ENCODE measurements at places on chromosomes 3 and 15. TPM values are rescaled to one million over a fixed set of nuclear protein-coding genes. Genes with fewer than 3 reads are reported as not detected.

The LMLN gene
- 3.4 TPM for polyA plus RNA-seq

The DISP2 gene
- polyA plus RNA-seq, result 1.4 TPM

The TFG gene
- 83.8 TPM for polyA plus RNA-seq

The PIGZ gene
- 1.7 TPM for polyA plus RNA-seq

The XYLB gene
- 2.9 TPM for polyA plus RNA-seq

The FETUB gene
- not detected for polyA plus RNA-seq

The POPDC2 gene
- 38.2 TPM for polyA plus RNA-seq

The PLSCR5 gene
- polyA plus RNA-seq, result not detected

The RAB6B gene
- 10.7 TPM for polyA plus RNA-seq

The GATM gene
- 505 TPM for polyA plus RNA-seq

The BCHE gene
- 66.7 TPM for polyA plus RNA-seq

The SRGAP3 gene
- polyA plus RNA-seq, result 22.3 TPM

The CERS3 gene
- 1.5 TPM for polyA plus RNA-seq

The PLA2G4D gene
- 0.14 TPM for polyA plus RNA-seq

DNA sequence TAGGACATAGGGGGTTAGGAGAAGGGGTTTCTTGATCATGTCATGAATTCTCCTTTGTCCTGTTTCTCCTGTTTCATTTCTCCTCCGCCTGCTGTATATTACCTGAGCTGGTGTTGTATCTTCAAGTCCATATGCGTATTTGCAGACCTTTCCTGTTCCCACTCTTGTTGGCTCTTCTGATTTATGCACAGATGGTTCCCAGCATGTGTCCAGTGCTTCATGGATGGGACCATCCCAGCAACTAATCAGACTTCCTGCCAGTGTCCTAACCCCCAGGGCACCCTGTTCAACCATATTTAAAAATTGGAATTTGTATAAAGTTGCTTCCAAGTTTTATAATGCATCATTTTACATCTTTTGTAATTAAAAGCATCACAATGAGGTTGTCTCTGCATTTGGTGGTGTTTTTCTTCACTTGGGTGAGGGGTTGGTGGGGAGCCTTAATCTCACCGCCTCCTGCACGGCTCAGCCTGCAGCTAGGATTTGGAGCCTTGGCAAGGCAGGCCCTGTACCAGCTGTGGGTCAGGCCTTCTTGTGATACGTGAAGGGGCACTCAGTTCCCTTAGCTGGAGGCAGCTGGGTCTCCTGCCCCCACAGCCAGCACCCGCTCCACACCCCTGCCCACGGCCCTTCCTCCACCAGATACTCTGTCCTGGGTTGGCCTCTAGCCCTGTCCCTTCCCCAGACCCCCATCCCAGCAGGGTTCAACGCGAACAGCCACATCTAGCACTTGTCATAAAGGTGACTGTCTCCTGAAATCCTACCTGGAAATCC, 72.0 kb upstream of the BLM start:
- DNase-seq, result no peak

DNA sequence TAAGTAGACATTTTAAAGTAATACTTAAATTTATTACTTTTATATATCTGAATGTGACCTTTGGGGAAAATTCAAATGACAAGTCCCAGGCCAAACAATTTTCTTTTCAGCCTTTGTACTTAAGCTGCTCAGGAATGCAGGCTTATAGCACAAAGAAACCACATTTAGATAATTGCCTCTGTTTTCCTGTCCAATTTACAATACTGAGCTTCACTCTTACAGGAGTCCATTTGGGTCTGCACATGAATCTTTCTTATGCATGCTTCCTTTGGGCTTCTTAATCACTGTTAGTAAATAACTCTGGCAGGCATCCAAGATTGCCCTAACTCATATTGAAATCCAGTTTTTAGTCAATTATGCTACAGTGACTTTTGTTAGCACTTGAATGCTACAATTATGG, 459.4 kb upstream of the TGFBR2 start:
- no peak for DNase-seq

DNA sequence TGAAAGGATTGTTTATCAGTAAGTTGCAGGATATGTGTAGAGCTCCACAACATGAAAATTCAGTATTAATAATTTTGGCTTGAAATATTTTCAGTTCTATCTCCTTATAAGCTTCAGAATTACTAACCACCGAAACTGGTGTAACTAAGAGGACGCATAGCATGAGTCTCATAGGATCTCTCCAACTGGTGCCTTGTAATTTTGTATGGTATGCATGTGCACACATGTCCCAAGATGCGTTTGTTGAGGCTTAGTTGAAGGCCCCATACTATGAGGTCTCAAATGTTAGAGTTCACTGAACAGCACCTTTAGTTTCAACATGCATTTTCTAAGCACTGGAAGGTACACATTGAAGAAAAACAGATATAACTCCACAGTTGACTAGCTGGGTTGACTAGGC, 195.4 kb downstream of the TP63 start:
- no peak for DNase-seq

DNA sequence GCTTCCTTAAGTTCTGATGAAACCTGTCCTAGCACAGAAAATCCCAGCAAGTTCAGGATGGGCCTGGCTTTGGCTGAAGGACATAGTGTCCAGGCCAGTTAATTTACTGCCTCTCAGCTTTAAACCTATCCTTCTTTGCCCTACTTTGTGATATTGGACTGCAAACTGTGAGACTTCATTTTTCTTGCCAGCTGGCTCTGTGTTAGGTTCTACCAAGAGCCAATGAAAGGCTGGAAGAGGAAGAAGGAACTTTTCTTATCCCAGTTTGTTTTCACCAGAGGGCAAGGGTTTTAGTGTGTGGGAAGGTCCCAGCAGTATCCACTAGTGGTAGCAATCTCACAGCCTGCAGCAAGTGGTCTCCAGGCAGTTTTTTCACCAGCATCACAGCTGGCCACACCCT, 18.2 kb downstream of the DCUN1D1 start:
- DNase-seq, result no peak

- DNase-seq, result no peak
Observed at GRCh38 chr15:32844118-32844711, 126.4 kb downstream of the GREM1 start.

GRCh38 chr15:58261368-58261767, 123.2 kb downstream of the AQP9 start:
- no peak for DNase-seq

DNA sequence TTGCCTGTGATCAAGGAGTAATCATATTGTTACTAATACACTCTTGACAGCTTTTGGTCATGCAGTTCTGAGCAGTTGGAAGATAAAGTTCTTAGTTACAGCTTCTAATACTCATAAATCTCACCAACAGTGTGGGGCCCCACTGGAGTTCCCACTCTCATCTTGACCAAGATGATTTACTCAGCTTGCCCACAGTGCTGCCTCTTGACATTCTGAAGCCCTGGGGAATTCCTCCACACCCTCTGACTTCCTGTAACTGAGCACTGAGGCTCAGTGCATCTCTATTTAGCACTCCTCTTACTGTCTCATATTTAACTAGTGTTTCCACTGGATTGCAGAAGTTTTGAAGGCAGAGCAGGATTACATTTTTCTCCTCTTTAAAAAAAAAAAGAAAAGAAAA, 1.9 kb upstream of the ARL6IP5 start:
- no peak for DNase-seq

GRCh38 chr3:141280086-141280485, 48.5 kb downstream of the PXYLP1 start:
- no peak for DNase-seq

DNA sequence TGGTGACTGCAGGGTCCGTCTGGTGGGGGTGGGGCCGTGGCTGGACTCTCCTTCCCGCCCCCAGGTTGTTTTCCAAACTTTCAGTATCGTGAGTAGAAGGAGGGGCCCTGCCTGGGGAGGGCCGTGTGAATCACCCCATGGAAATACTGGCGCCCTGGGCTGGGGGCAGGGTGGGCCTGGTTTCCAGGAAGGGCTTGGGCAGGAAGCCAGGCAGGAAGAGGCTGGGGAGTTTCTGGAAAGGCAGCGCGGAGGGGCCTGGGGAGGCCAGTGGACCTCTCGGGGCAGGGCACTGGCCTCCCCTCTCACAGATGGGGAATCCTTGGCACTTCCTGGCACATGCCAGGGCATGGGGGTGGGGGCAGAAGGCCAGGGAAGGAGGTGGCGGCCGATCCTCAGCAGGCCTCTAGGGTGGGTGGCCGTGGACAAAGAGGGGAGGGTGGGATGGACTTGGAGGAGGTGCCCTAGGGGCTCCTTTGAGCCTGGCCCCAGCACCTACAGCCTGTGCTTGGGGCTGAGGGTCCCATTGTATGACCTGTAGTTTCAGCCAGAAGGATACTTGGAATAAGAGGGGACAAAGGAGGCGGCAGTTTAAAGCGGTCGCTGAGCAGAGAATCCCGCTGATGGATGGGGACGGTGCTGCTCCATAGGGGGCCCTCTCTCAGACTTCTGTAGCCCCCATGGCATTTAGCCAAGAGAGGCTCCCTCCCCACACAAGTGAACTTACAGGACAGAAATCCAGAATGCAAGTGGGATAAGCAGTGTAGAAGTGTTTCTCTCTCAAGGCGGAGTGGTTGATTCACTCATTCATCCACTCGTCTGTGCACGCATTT, 56.5 kb upstream of the GATA2 start:
- DNase-seq, result no peak

DNA sequence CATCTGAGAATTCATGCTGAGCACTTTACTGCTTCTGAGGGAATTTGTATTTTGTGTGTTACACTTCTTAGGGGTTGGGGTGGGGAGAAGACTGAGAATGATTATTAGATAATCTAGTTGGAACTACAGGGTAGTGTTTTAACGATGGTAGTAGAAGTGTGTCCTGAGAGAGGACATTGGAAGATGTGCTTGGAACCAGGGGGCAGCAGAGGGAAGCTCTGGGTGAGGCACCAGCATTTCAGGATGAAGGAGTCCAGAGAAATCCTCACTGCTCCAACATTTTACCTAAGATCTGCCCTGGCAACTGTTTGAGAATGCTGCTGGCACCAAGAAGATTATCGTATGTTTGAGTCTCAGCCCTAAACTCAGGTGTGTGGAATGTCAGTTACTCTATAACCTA, 145.5 kb downstream of the SQOR start:
- DNase-seq, result no peak

- no peak for DNase-seq
Observed at GRCh38 chr3:87836026-87836425, 222.8 kb downstream of the CGGBP1 start.

- DNase-seq, result no peak
Observed at GRCh38 chr3:117665296-117665695, 955.7 kb downstream of the TUSC7 start.

GRCh38 chr3:10925436-10926255, 66.9 kb upstream of the SLC6A1 start:
- no peak for DNase-seq

GRCh38 chr15:80036071-80036470, 23.4 kb upstream of the ZFAND6 start:
- no peak for DNase-seq

GRCh38 chr15:94397337-94397736, 166.0 kb downstream of the MCTP2 start:
- no peak for DNase-seq

GRCh38 chr3:8678751-8679150, 34.2 kb upstream of the SSUH2 start:
- DNase-seq, result no peak

DNA sequence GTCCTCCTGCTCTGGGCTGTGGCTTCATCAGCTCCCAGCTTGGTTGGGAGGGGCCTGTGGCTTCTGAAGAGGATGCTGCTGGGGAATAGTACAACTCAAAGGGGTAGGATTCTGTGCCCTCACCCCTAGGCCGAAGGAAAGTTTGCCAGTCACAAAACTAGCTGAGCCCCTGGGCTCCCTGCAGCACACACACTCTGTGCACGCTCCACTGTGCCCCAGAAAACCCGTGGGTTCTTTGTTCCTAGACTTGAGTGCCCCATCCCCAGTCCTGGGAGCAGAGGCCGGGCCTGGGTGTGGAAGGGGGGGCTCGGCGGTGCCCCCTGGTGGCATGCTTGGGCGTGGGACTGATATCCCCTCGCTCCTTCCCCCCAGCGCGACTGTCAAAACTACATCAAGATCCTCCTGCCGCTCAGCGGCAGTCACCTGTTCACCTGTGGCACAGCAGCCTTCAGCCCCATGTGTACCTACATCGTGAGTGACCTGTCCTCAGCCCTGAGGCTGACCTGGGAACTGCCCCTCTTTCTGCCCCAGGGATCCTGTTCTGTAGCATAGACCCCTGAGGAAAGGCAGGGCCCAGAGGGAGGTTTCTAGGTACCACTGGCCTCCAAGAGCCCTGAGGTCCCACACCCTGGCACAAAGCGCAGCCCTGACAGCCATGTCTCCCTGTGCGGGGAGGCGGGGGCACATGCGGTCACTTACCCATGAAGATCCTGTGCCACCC, 14.2 kb downstream of the CIB1 start:
- DNase-seq, result no peak

- no peak for DNase-seq
Observed at GRCh38 chr3:60461267-60461666, 790.0 kb downstream of the FHIT start.

DNA sequence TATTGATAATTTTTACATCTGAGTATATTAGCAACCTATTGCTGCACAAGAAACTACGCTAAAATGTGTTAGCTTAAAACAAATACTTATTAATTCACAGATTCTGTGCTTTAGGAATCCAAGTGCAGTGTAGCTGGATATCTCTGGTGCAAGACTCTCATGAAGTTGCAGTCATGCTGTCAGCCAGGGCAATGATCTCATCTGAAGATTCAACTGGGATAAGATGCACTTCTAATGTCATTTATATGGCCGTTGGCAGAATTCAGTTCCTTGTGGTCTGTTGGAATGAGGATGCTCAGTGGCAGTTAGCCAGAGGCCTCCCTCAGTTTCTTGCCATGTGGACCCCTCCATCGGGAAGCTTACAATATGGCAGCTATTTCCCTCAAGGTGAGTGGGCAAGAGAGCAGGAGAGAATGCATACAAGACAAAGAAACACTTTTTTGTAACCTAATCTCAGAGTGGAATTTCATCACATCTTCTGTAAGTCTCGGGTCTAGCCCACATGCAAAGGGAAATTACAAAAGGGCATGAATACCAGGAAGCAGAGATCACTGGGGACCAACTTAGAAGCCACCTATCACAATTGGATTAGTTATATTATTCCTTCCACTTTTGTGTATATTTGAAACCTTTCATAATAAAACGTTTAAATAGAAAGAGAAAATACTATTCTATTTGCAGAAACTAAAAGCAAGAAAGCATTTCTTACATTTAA, 61.6 kb downstream of the DPH6 start:
- DNase-seq, result no peak

DNA sequence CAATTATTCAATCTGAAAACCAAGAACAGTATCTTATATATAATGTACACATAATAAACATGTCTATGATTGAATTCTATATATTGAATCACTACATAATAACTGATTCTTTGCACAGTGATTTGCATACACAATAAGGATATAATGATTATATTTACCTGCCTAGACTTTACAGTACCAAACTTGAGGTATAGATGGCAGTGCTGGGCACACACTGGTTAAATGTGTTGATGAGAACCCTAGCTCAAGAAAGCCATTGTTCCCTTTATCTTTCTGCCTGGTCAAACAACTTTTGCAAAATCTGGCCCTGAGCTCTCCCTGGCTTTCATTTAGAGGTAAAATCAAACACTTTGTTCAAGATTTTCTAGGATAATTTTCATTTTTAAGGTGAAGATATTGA, 697.7 kb downstream of the TUSC7 start:
- DNase-seq, result no peak

Data from forelimb muscle (tissue), 1 donor.